Gastrocnemius medialis (tissue), 4 donors: ENCODE measurements at places on chromosomes 1 and 21. TPM values are rescaled to one million over a fixed set of nuclear protein-coding genes. Genes with fewer than 3 reads are reported as not detected.

Gene ST3GAL3
- 57.4 TPM for total RNA-seq

- no peaks in the 10 kb centered on the region for H3K36me3 ChIP-seq
- no peaks in the 10 kb centered on the region for H3K27me3 ChIP-seq
- no peaks in the 10 kb centered on the region for H3K4me1 ChIP-seq
Observed at GRCh38 chr21:17428980-17429379, 83.9 kb upstream of the CXADR start.

Gene KRTAP10-8
- not detected for total RNA-seq

GRCh38 chr1:1622010-1622787, 6.9 kb downstream of the MIB2 start:
- peaks cover 53% of the 10 kb centered on the region for H3K4me1 ChIP-seq
- H3K36me3 ChIP-seq: no peaks in the 10 kb centered on the region
- H3K27me3 ChIP-seq: no peaks in the 10 kb centered on the region
- H3K4me3 ChIP-seq: no peak overlapping the region

- no peak overlapping the region for H3K4me3 ChIP-seq
- no peaks in the 10 kb centered on the region for H3K36me3 ChIP-seq
- H3K27ac ChIP-seq: no peak overlapping the region
- no peak for DNase-seq
- no peaks in the 10 kb centered on the region for H3K4me1 ChIP-seq
Observed at GRCh38 chr1:236108027-236108648, 34.2 kb upstream of the GPR137B start.

- H3K4me1 ChIP-seq: peaks cover 10% of the 10 kb centered on the region
- H3K36me3 ChIP-seq: no peaks in the 10 kb centered on the region
- DNase-seq: no peak
- no peak overlapping the region for H3K4me3 ChIP-seq
- H3K27ac ChIP-seq: no peak overlapping the region
Observed at GRCh38 chr1:19734056-19734455, 65.7 kb downstream of the TMCO4 start.

DNA sequence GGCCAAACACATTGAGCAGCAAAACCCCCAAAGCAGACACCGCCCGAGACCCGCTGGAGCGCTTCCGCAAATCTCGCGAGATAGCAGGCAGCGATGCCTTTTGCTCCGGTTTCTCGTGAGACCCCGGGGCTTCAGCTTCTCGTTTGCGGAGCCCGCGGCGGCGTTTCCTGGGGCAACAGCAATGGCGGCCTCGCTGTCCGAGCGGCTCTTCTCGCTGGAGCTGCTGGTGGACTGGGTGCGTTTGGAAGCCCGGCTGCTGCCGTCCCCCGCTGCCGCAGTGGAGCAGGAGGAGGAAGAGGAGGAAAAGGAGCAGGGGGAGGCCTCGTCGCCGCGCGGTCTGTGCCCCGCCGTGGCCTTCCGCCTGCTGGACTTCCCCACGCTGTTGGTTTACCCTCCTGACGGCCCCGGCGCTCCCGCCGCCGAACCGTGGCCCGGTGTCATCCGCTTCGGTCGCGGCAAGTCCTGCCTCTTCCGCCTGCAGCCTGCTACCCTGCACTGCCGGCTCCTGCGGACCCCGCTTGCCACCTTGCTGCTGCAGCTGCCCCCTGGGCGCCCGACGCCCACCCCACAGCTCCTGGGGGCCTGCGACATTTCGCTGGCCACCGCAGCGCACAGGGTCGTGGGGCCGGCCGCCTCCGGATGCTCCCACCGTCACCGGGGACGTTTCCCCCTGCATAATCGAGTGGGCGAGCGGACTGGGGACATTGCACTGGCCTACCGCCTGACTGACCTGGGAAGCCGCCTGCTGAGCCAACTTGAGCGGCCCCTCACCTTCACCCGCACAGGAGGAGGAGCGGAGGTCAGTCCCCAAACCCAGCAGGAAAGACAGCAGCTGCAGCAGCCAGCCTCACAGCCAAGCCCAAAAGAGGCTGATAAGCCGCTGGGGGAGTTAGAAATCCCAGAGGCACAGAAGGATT, at the start of gene MAP10:
TSS of gene MAP10 (plus strand) at position 148 of the 917 bp plus-strand sequence. CDS start at position 182, 34 bp downstream.
- H3K36me3 ChIP-seq: no peaks in the 10 kb centered on the region
- H3K4me1 ChIP-seq: peaks cover 28% of the 10 kb centered on the region
- H3K27me3 ChIP-seq: no peaks in the 10 kb centered on the region
- DNase-seq: peak; percentile 28
- H3K4me3 ChIP-seq: peak within 1 kb of the TSS; percentile 76

Gene GBP1
- total RNA-seq: 4.1 TPM

GRCh38 chr1:21764615-21765423, 18.1 kb downstream of the USP48 start:
- H3K4me1 ChIP-seq: peaks cover 29% of the 10 kb centered on the region
- peak overlapping the region; percentile 48 for H3K27ac ChIP-seq
- H3K27me3 ChIP-seq: no peaks in the 10 kb centered on the region
- H3K4me3 ChIP-seq: no peak overlapping the region

DNA sequence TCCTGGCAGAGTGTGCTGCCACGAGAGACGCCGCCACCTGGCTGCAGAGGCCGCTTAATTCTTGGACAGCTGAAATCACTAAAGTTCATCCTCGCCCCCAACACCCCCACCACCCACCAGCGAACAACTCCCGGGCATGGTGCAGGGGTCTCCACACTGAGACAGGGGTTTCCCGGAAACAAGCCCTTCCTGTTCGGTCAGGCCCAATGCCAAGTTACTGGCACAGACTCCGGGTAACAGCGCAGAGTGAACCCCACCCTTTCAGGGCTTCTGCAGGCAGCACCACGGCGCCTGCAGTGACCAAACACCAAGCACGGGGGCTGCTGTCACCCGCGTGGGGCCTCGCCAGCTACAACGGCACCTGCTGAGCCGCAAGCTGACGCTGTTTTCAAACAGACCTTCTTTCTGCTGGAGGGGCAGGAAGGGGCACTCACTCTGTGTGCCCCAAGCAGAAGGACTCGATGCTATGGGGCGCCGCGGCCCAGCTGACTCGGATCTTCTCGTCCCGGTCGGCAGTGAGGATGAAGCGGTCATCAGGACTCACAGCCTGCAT, 17.4 kb downstream of the WDR4 start:
- H3K4me1 ChIP-seq: no peaks in the 10 kb centered on the region
- no peak overlapping the region for H3K27ac ChIP-seq
- H3K4me3 ChIP-seq: no peak overlapping the region

- H3K27me3 ChIP-seq: no peaks in the 10 kb centered on the region
- H3K36me3 ChIP-seq: no peaks in the 10 kb centered on the region
- H3K4me1 ChIP-seq: no peaks in the 10 kb centered on the region
- DNase-seq: no peak
- no peak overlapping the region for H3K4me3 ChIP-seq
- H3K27ac ChIP-seq: no peak overlapping the region
Observed at GRCh38 chr1:234114648-234115307, 210.3 kb downstream of the SLC35F3 start.

- no peak overlapping the region for H3K4me3 ChIP-seq
- H3K4me1 ChIP-seq: peaks cover 14% of the 10 kb centered on the region
- no peaks in the 10 kb centered on the region for H3K27me3 ChIP-seq
- DNase-seq: no peak
- H3K27ac ChIP-seq: no peak overlapping the region
Observed at GRCh38 chr1:226629210-226629895, 80.8 kb downstream of the STUM start.

DNA sequence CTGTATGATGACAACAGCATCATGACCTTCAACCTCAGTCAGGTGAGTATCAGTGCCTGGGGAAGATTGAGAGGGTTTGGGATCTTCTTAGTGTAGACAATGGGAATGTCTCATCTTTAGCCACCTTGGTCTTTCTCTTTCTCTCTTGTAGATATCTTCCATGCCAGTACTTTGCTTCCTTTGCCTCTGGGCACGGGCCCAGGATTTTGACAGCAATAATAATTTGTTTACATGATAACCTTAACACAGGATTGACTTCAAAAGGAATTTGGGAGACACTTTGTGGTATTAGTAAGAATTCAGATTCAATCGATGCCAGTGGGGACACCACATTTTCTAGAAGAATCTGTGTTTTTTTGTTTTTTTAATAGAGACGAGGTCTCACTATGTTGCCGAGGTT, 12.1 kb upstream of the PIGV start:
- no peak overlapping the region for H3K27ac ChIP-seq
- no peaks in the 10 kb centered on the region for H3K4me1 ChIP-seq
- H3K4me3 ChIP-seq: no peak overlapping the region
- no peak for DNase-seq
- H3K27me3 ChIP-seq: no peaks in the 10 kb centered on the region

DNA sequence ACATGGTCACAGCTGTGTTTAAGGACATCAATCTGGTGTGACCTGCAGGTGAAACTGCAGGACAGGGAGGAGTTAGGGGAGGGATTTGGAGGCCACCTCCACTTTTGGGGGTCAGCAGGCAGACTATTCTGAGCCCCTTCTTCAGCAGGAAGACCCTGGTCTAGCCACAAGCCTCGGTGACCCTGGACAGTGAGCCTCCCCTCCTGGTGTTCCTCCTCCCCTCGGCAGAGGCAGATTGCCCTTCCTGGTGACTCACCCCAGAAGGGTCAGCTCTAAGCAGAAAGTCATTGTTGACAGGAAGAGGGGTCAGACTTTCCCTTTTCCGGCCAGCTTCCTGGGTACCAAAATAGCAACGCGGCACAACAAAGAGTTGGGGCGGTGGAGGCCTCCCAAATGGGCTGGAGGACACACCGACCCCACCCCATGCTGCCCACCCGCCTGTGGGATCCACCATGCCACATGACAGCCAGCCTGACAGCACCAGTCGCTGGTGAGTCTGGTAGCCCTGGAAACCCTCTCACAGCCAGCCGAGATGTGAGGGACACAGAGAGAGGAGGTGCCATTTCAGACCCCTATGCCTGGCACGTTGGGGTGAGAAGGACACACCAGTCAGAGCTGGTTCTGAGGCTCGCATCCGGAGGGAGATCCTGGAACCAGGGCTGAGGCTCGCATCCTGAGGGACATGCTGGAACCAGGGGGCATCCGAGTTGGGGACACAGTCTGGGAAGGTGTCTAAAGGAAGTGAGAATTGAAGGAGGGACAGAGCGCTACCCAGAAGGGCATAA, 14.7 kb upstream of the CSF1 start:
- DNase-seq: no peak
- peaks cover 7% of the 10 kb centered on the region for H3K4me1 ChIP-seq
- no peak overlapping the region for H3K4me3 ChIP-seq
- no peaks in the 10 kb centered on the region for H3K36me3 ChIP-seq

DNA sequence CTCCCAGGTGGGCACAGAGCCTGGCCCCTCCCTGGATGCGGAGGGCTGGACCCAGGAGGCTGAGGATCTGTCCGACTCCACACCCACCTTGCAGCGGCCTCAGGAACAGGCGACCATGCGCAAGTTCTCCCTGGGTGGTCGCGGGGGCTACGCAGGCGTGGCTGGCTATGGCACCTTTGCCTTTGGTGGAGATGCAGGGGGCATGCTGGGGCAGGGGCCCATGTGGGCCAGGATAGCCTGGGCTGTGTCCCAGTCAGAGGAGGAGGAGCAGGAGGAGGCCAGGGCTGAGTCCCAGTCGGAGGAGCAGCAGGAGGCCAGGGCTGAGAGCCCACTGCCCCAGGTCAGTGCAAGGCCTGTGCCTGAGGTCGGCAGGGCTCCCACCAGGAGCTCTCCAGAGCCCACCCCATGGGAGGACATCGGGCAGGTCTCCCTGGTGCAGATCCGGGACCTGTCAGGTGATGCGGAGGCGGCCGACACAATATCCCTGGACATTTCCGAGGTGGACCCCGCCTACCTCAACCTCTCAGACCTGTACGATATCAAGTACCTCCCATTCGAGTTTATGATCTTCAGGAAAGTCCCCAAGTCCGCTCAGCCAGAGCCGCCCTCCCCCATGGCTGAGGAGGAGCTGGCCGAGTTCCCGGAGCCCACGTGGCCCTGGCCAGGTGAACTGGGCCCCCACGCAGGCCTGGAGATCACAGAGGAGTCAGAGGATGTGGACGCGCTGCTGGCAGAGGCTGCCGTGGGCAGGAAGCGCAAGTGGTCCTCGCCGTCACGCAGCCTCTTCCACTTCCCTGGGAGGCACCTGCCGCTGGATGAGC, 34.2 kb downstream of the TRIM11 start:
- H3K27me3 ChIP-seq: no peaks in the 10 kb centered on the region
- no peaks in the 10 kb centered on the region for H3K36me3 ChIP-seq
- no peak overlapping the region for H3K4me3 ChIP-seq
- H3K4me1 ChIP-seq: peaks cover 26% of the 10 kb centered on the region

DNA sequence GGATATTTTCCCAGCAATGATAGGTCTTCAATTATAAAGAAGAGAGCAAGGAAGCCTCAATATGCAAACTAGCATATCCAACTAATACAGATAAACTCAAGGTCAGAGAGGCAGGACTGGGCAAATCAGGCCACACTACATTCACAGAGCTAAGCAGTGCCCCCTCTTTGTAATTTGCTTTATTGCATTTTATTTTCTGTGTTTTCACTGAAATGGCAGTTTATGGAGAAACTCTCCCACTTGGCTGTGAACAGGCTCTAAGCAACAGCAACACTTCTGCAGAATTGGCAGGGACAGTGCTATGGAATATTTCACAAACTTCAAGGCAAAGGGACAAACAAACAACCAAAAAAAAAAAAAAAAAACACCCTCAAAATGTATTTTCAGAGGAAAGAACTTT, 93.4 kb upstream of the SOD1 start:
- H3K27ac ChIP-seq: no peak overlapping the region
- H3K36me3 ChIP-seq: no peaks in the 10 kb centered on the region

DNA sequence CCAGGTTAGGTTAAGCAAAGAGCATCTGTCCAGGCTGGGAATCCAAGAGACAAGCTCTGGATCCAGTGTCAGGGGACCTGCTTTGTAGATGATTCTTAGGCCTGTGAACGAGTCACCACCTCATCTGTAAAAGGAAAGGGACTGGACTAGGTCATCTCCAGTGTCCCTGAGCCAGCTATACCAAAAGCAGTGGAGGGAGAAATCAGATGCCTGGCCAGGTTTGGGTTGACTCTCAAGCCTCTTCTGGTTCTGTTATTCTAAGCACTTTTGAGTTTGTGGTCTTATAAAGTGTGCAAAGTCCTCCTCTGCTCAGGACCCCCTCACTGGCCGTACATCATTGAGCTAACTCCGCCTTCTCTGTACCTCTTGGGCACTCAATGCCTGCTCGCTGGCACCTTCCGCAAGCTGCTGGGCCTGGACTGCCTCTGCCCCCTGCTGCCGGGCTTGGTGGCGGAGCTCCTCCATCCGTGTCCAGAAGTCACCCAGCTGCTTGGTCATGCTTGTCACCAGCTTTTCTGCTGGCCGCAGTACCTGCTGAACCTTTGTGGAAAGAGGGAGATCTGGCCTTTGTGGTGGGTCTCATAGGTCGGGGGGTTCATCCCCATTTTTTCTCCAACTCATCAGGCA, 33.6 kb downstream of the CAMK1G start:
- H3K4me3 ChIP-seq: no peak overlapping the region
- H3K36me3 ChIP-seq: no peaks in the 10 kb centered on the region
- no peak for DNase-seq
- peak overlapping the region; percentile 94 for H3K27ac ChIP-seq
- H3K4me1 ChIP-seq: peaks cover 66% of the 10 kb centered on the region
- no peaks in the 10 kb centered on the region for H3K27me3 ChIP-seq

DNA sequence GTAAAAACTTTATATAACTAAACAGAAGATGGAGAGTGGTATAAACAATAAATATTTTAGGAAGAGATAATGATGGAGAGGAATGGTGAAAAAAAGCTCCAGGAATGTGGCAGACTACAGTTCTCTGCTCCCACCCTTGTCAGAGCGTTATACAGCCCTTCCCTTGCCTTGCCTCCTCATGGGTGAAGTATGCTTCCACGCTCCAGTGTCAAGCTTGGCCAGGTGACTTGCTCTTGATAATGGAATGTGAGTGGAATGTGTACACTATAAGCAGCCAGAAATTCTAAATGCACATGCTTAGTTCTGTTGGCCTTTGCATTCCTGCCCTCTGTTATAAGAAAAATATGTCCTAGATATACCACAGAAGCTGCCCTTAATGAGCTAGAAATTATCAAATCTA, 24.7 kb upstream of the POGK start:
- no peaks in the 10 kb centered on the region for H3K4me1 ChIP-seq
- DNase-seq: no peak
- H3K36me3 ChIP-seq: no peaks in the 10 kb centered on the region
